ENCODE measurements at places on chromosomes 4 and X. TPM values are rescaled to one million over a fixed set of nuclear protein-coding genes. Genes with fewer than 3 reads are reported as not detected.

GRCh38 chr4:146105464-146105863 lies 70.1 kb upstream of the LSM6 start:
- DNase-seq, result no peak

GRCh38 chr4:26636458-26636857 lies 52.6 kb downstream of the TBC1D19 start:
- no peak for DNase-seq

DNA sequence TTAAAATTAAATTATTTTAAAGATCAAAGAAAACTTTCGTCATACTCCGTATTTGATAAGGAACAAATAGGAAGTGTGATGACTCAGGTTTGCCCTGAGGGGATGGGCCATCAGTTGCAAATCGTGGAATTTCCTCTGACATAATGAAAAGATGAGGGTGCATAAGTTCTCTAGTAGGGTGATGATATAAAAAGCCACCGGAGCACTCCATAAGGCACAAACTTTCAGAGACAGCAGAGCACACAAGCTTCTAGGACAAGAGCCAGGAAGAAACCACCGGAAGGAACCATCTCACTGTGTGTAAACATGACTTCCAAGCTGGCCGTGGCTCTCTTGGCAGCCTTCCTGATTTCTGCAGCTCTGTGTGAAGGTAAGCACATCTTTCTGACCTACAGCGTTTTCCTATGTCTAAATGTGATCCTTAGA lies at the start of gene CXCL8:
Gene CXCL8, plus strand, starts transcription at position 217 of the 426 bp plus-strand sequence. Its CDS starts 90 bp downstream, at position 307.
- DNase-seq, result peak; percentile 42

GRCh38 chrX:103730147-103730795 lies 19.6 kb downstream of the TMEM31 start:
- DNase-seq, result no peak

GRCh38 chrX:132948648-132949260 lies 9.7 kb downstream of the HS6ST2 start:
- no peak for DNase-seq

- no peak for DNase-seq
These were observed 95.5 kb downstream of the ZNF827 start for GRCh38 chr4:145843148-145843547.

GRCh38 chr4:6940744-6941137 lies 31.1 kb downstream of the TBC1D14 start:
- DNase-seq, result no peak

Gene PLP1
- polyA plus RNA-seq, result 47.7 TPM

Gene ZRSR2
- polyA plus RNA-seq, result 9.4 TPM

Gene IRF2
- 16.7 TPM for polyA plus RNA-seq
